ENCODE measurements at places on chromosomes 1 and 21.

- DNase-seq = no peak
- H3K4me3 ChIP-seq = peak overlapping the region; percentile 55
- H3K27me3 ChIP-seq = no peaks in the 10 kb centered on the region
- peak overlapping the region; percentile 88 for H3K27ac ChIP-seq
- no peaks in the 10 kb centered on the region for H3K36me3 ChIP-seq
Observed at GRCh38 chr1:89553157-89553556, 28.5 kb downstream of the LRRC8B start.

GRCh38 chr1:209653915-209654351 lies 1.7 kb upstream of the LAMB3 start:
- peak; percentile 71 for DNase-seq
- peak overlapping the region; percentile 99 for H3K27ac ChIP-seq
- H3K4me3 ChIP-seq = peak overlapping the region; percentile 37
- peaks cover 85% of the 10 kb centered on the region for H3K4me1 ChIP-seq
- H3K36me3 ChIP-seq = peaks cover 27% of the 10 kb centered on the region

- no peaks in the 10 kb centered on the region for H3K36me3 ChIP-seq
- H3K27me3 ChIP-seq = peaks cover 1% of the 10 kb centered on the region
- H3K4me3 ChIP-seq = no peak overlapping the region
- H3K27ac ChIP-seq = no peak overlapping the region
Observed at GRCh38 chr1:88276163-88276562, 407.9 kb upstream of the PKN2 start.

DNA sequence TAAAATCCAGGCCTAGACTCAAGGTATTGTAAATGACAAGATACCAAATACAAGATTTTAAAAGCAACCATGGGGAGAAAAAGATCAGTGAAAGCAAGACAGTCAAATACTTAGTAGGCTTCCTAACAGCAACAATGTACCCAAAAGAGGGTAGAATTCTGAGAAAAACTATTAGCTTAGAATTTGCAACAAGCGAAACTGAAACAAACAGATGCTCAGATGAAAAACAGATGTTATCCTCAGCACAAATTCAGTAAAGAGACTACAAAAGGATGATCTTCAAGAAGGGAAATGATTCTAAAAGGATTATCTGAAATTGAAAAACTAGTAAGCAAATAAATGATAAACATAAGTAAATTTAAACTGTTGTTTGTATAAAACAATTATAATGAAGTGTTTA lies 40.0 kb downstream of the PDC start:
- no peak for DNase-seq
- H3K4me3 ChIP-seq = no peak overlapping the region
- no peaks in the 10 kb centered on the region for H3K4me1 ChIP-seq
- no peaks in the 10 kb centered on the region for H3K27me3 ChIP-seq
- peaks cover 41% of the 10 kb centered on the region for H3K36me3 ChIP-seq

DNA sequence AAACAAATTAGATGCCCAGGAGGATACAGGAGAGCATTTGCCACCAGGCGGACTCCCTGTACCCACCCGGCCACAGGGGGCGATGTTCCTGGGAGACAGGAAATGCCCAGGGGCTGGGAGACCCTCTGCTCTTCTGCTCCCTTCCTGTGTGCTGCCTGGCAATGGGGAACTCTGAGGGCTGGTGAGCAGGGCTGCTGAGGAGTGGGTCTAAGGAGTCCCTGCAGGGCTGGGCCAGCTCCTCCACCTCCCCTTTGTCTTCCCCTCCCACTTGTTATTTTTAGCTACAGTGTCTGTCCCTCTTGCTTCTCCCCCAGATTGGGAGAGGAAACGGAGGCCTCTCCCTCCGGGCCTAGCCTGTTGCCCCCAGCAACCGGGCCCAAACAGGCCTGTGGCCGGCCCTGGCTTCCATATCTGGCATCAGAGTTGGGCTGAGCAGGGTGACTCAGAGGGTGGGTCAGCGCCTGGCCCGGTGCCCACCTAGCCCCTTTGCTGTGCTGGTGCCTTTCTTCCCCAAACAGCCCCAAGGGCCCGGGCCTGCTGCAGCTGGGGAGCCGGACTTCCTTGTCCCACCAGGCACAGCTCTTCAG lies 11.6 kb downstream of the LMNA start:
- peak overlapping the region; percentile 96 for H3K27ac ChIP-seq
- peak overlapping the region; percentile 60 for H3K4me3 ChIP-seq
- peak; percentile 100 for DNase-seq
- H3K27me3 ChIP-seq = no peaks in the 10 kb centered on the region

GRCh38 chr1:76254104-76255030 lies 179.8 kb downstream of the ST6GALNAC3 start:
- H3K36me3 ChIP-seq = no peaks in the 10 kb centered on the region
- H3K27ac ChIP-seq = no peak overlapping the region
- H3K4me1 ChIP-seq = no peaks in the 10 kb centered on the region
- no peaks in the 10 kb centered on the region for H3K27me3 ChIP-seq

DNA sequence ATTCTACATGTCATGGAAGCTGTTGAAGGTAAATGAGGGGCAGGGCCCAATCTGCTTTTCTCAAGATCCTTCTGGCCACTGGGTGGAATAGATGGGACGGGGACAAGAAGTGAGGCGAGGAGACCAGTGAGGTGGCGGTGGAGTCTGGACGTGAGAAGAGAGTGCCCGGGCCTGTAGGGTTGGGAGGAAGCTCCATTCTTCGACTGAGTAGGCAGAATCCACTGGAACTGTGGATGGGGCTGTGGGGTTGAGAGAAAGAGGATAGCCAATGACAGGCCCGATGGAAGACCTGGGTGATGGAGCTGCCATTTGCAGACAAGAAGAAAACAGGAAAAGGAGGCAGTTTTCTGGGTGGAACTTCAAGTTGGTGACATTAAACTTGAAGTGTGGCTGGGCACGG lies 10.3 kb downstream of the SLC1A7 start:
- no peak overlapping the region for H3K4me3 ChIP-seq
- no peak for DNase-seq
- no peaks in the 10 kb centered on the region for H3K27me3 ChIP-seq

GRCh38 chr21:17911628-17912027 lies 92.5 kb upstream of the C21orf91 start:
- H3K4me1 ChIP-seq = peaks cover 4% of the 10 kb centered on the region
- H3K27ac ChIP-seq = no peak overlapping the region
- no peak overlapping the region for H3K4me3 ChIP-seq
- peak; percentile 64 for DNase-seq
- H3K36me3 ChIP-seq = no peaks in the 10 kb centered on the region

DNA sequence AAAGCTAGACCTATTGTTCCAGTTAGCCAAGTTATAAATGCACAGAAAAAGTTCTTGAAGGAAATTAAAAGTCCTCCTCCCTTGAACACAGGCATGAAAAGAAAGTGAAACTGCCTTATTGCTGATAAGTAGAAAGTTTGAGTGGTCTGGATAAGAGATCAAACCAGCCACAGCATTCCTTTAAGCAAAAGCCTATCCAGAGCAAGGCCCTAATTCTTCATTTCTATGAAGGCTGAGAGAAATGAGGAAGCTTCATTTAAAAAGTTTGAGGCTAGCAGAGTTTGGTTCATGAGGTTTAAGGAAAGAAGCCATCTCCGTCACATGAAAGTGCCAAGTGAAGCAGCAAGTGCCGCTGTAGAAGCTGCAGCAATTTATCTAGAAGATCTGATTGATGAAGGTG lies 2.7 kb upstream of the SSX2IP start:
- H3K4me3 ChIP-seq = no peak overlapping the region
- H3K36me3 ChIP-seq = peaks cover 11% of the 10 kb centered on the region
- no peak overlapping the region for H3K27ac ChIP-seq
- peaks cover 32% of the 10 kb centered on the region for H3K4me1 ChIP-seq
- DNase-seq = no peak

DNA sequence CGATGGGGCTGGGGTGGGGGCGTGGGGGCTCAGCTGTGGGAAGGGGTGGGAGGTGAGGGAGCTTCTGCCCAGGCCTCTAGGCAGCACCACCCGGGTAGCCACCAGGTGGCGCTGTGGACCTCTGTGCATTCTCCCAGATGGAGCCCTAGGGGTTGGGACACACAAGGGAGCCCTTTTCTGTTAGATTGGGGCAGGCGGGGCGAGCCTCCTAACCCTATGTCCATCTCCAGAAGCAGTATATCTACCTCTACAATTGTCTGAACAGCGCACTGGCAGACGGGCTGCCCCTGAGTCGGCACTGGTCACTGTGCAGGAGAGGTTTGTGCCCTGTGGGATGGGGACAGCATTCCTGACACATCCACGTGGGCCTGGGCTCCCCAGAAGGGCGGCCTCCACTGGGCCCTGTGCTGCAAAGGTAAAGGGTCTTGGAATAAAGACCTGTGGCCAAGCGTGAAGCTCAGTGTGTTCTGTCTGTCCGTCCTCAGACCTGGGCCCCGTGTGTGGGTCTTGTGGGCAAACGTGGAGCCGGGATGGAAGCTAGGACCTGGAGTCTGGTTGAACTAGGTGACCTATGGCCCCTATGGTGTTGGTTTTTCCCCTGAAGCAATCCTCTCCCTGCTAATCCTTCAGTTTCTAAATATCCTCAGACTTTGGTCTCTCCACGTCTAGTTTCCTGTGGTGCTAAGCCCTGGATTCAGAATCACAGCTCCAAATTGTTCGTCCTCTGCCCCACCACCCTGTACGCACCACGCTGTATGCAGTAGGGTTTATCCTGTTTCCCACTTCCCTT lies 4.4 kb upstream of the LGR6 start:
- peaks cover 5% of the 10 kb centered on the region for H3K36me3 ChIP-seq
- DNase-seq = peak; percentile 87
- H3K4me3 ChIP-seq = no peak overlapping the region
- peaks cover 46% of the 10 kb centered on the region for H3K27me3 ChIP-seq
- peaks cover 6% of the 10 kb centered on the region for H3K4me1 ChIP-seq
- no peak overlapping the region for H3K27ac ChIP-seq

DNA sequence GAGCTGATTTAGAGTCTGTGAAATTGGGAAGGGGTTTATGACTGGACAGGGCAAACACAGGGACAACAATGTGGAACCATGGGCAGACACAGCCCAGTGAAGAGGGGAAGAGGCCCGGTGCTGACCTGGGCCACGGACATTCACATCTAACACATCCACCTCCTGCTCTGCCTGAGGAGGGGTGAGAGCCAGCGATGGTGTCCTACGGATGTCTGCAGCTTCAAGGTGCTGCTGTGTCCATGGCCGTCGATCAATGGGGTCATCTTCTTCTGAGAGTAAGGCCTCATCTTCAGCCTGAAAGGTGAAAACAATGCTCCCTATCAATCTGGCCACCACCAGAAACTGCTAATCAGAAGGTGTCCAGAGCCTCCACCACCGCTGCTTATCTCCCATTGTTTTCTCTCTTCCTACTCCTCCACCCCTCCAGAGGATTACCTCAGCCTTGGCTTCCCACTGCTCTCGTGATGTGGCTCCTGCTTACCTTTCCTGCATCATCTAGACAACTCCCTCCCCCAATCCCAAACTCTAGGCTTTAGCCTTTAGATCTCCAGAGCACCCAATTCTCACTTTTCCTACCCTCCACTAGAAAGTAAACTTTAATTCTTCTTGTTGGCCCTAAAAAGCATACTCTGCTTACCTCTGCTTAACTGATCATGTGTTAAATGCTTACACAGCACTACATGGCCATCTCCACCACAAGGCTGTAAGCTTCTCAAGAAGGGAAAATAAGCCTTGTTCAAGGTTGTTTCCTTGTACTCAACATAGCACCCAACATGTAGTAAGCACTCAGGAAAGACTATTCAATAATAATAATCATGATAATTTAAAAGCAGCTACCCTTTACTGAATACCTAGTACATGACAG lies 24.0 kb upstream of the ADAM30 start:
- DNase-seq = no peak
- no peaks in the 10 kb centered on the region for H3K27me3 ChIP-seq
- peaks cover 92% of the 10 kb centered on the region for H3K36me3 ChIP-seq
- H3K4me1 ChIP-seq = peaks cover 7% of the 10 kb centered on the region
- H3K27ac ChIP-seq = no peak overlapping the region
- no peak overlapping the region for H3K4me3 ChIP-seq

- no peak overlapping the region for H3K4me3 ChIP-seq
- no peaks in the 10 kb centered on the region for H3K4me1 ChIP-seq
- H3K36me3 ChIP-seq = no peaks in the 10 kb centered on the region
- DNase-seq = no peak
- no peak overlapping the region for H3K27ac ChIP-seq
Observed at GRCh38 chr1:178371933-178372388, 124.8 kb downstream of the CLEC20A start.

DNA sequence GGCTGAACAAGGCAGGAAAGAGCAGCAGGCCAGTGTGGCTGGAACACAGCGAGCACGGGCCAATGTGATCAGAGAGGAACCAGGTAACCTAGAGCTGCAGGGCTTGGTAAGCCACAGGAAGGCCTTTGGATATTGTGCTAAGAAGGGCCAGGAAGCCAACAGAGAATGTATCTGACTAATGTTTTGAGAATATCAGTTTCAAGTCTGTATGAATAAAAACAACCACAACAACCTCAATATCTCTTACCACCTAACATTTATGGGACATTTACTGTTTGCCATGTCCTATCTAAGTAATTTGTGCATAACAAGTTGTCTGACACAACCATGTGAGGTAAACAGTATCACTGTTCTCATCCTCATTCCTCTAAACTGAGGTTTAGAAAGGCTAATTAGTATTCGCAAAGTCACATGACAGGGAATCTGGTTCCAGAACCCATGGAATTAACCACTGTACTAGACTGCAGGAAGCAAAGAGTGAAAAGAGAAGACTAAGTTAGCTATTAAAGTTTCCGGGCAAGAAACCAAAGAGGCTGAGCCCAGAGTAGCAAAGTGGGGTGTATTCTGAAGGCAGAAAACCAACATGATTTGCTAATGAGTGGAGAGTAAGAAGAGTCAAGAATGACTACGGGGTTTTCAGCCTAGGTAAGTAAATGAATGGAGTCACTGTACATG lies 38.9 kb downstream of the SPRTN start:
- no peak for DNase-seq
- peaks cover 6% of the 10 kb centered on the region for H3K36me3 ChIP-seq
- H3K4me1 ChIP-seq = peaks cover 10% of the 10 kb centered on the region
- no peaks in the 10 kb centered on the region for H3K27me3 ChIP-seq

GRCh38 chr1:162782671-162783070 lies 7.8 kb upstream of the HSD17B7 start:
- H3K4me3 ChIP-seq = no peak overlapping the region
- no peak overlapping the region for H3K27ac ChIP-seq
- no peak for DNase-seq
- no peaks in the 10 kb centered on the region for H3K27me3 ChIP-seq

- H3K4me1 ChIP-seq = peaks cover 4% of the 10 kb centered on the region
- no peak overlapping the region for H3K27ac ChIP-seq
- DNase-seq = no peak
- H3K27me3 ChIP-seq = no peaks in the 10 kb centered on the region
- no peaks in the 10 kb centered on the region for H3K36me3 ChIP-seq
Observed at GRCh38 chr1:17080085-17080759, 26.4 kb upstream of the SDHB start.

DNA sequence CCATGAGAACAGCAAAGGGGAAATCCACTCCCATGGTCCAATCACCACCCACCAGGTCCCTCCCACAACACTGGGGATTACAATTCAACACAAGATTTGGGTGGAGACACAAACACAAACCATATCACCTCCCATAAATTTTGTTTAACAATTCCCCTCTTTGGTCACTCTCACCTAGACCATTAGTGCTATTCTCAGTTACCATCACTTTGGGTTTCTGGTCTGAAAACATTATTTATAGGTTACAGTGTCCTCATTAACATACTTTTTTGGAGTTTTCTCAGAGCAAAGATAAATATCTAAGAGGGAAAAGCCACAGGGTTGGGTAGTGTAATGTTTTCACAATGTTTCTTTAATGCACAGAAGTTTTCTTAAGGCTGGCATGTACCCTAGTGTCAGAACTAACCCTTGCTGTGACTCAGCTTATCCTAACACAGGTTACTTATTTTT lies 47.7 kb upstream of the DNAH14 start:
- H3K36me3 ChIP-seq = no peaks in the 10 kb centered on the region
- H3K27me3 ChIP-seq = peaks cover 4% of the 10 kb centered on the region
- no peak for DNase-seq
- peaks cover 31% of the 10 kb centered on the region for H3K4me1 ChIP-seq

GRCh38 chr1:171486048-171486519 lies 754 bp downstream of the PRRC2C start:
- peak overlapping the region; percentile 92 for H3K27ac ChIP-seq
- H3K4me1 ChIP-seq = peaks cover 40% of the 10 kb centered on the region
- peak overlapping the region; percentile 80 for H3K4me3 ChIP-seq
- peak; percentile 66 for DNase-seq
- H3K36me3 ChIP-seq = peaks cover 27% of the 10 kb centered on the region
- no peaks in the 10 kb centered on the region for H3K27me3 ChIP-seq

Data from MCF 10A (cell line).